ENCODE measurements at places on chromosomes 4 and X. TPM values are rescaled to one million over a fixed set of nuclear protein-coding genes. Genes with fewer than 3 reads are reported as not detected.

- DNase-seq = no peak
Measured at GRCh38 chrX:29196501-29196900, 609.3 kb downstream of the IL1RAPL1 start.

- no peak for DNase-seq
Measured at GRCh38 chr4:62881210-62881609, 1528.0 kb downstream of the TECRL start.

GRCh38 chrX:13487731-13488505, 81.5 kb upstream of the EGFL6 start:
- peak; percentile 88 for DNase-seq

DNA sequence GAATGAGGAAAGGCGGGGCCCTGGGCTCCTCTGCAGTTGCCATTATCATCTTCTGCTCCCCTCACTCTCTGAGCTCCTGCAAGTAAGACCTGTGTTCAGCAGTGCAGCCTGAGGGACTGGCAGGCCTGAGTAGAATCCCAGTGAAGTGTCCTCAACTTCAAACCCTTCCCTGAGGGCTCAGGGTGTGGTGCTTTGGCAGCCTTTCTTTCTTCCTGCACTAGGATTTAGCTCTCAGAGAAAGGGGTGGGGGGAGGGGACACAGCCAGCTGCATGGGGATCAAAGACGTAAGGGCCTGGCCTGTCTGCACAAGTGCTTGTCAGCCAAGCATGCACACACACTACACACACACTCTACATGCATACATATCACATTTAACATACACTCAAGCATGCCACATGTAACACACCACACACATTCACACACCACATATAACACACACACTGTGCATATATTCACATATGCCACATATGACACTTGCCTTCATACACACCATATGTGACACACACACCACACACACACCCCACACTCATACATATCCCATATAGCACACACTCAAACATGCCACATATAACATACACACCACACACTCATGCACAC, 223.4 kb upstream of the RPL34 start:
- DNase-seq = no peak

GRCh38 chr4:25837107-25837506, 25.7 kb downstream of the SEL1L3 start:
- DNase-seq = no peak

GRCh38 chr4:43481526-43481925, 589.0 kb downstream of the GRXCR1 start:
- no peak for DNase-seq

GRCh38 chr4:144575181-144575580, 70.8 kb upstream of the HHIP start:
- DNase-seq = peak; percentile 21

- DNase-seq = no peak
Measured at GRCh38 chrX:123728554-123728953, 4.3 kb downstream of the THOC2 start.

DNA sequence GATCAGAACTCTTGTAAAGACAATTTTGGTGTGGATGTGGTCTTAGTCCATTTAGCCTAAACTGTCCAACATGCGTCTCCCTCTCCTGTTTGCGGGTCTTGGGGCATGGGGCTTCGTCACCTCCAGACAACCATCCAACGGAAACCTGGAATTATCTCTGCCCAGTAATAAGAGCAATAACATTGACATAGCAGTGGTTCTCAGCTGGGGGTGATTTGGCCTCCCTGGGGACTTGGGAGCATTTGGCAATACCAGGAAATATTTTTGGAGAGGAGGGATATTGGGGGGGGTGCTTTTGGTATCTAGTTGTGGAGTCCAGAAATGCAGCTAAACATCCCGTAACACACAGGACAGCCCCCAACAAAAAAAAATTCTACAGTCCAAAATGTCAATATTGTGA, 47.2 kb downstream of the SEL1L3 start:
- no peak for DNase-seq

DNA sequence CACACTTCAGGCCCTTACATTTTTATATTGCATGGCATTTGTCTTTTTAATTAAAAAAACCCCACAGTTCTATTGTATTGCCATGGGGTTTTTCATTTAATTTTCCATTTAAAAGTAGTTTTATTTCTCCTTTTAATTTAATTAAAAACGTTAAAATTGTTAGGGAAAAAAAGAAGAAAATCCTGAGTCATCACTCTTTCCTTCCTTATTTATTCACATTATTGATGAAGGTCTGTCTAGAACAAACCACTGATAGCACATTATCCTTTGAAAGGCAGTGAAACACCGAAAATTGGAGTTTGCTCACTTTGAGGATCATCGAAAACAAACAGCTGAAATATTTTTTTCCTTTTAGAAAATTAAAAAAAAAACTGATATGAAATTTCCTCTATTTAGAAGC, 759.7 kb upstream of the MAGEB2 start:
- no peak for DNase-seq

GRCh38 chr4:140116442-140117104, 37.4 kb downstream of the MAML3 start:
- no peak for DNase-seq

GRCh38 chr4:45363931-45364330, 637.6 kb upstream of the GNPDA2 start:
- no peak for DNase-seq

- DNase-seq = no peak
Measured at GRCh38 chrX:44291468-44292092, 51.9 kb downstream of the EFHC2 start.

DNA sequence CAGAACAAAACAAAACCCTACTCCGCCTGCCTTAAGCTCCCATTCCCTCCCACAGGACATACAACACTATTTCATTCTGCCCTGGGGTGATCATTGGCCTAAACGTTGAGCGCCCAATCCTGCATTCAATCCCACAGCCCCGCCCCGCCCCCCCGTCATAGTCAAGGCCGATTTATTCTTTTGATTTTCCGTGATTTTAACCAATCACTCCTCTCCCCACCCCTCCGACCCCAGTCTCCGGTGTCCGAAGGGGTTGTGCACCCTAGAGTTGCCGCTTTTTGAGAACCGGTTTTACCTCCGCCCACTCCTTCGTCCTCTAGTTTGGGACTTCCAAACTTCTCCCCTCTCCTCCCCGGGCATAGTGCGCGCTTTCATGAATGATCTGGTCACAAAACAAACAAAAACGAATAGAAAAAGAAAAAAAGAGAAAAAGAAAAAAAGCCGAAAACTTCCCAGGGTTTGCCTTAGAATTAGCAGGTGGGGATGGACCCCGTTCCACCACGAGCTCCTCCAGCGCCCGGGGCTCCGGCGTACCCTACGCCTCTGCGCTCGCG, 446 bp upstream of the UBE2A start:
- DNase-seq = peak; percentile 24

DNA sequence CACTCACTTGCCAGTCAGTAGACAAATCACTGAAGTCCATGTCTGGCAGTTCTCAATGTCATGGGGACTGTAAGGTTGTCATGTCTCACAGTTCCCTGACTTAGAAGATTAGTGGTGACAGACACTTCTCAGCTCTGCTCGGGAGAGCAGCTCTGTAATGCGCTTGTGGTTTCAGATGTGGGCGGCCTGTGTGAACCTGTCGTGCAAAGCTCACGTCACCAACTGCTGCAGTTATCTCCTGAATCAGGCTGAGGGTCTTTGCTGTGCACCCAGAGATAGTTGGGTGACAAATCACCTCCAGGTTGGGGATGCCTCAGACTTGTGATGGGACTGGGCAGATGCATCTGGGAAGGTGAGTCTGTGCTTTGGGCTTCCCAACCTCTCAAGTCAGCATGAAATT, at the start of gene IL9R:
TSS of gene IL9R (plus strand) at position 261 of the 400 bp plus-strand sequence. CDS start at position 325, 64 bp downstream.
- DNase-seq = no peak

DNA sequence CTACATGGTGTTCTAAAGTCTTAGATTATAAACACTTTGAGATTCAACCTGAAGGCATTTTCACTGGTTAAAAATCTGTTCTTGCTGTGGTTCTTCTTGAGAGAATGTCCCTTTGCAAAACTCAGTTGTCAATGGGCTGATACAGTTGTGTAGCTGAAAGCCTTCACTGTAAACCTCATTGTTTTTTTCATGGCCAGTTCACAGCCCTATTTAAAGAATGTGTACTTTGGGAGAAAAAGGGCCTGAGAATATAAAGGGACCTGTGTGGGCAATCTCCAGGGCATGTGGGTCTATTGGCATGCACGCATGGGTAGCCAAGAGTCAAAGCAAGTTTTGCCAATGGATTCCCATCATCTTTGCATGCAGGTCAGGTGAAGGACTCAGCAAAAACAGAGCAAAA, 7.8 kb upstream of the MAP7D3 start:
- no peak for DNase-seq

- no peak for DNase-seq
Measured at GRCh38 chr4:18749391-18749790, 727.8 kb upstream of the LCORL start.

DNA sequence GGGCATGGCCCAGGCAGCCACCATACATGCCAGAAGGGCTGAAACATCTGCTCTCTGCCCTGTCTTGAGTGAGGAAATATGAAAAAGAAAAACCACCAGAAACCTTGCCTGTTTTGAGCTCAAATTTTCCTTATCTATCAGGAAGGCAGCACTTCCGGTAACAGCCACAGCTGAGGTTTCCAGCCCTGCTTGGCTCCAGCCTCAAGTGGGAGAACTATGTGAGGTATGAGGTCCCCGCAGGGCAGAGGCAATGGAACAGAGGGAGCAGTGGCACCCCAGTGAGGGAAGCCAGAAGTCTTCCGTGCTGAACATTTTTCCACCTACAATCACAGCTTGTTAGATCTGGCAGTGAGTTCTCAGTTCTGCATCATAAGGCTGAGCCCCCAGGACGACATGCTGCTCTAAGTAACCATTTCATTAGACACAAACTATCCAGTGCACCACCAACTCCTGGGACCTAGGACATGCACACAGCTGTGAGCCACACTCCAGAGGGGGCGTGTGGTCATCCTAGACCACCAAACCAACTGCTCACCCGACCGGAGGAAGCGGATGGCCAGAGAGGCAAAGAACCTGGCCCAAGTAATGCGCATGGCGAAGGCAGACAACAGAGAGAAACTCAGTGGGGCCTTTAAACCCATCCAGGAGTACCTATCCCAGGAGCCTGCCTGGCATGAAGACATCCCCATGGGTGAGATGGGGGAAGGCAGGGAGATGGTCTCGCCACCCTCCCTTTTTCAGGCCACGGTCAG, 22.6 kb downstream of the WDR1 start:
- DNase-seq = no peak

GRCh38 chr4:7790999-7791398, 148.7 kb downstream of the AFAP1 start:
- DNase-seq = no peak

- DNase-seq = no peak
Measured at GRCh38 chr4:53371843-53372521, 5.5 kb upstream of the FIP1L1 start.

DNA sequence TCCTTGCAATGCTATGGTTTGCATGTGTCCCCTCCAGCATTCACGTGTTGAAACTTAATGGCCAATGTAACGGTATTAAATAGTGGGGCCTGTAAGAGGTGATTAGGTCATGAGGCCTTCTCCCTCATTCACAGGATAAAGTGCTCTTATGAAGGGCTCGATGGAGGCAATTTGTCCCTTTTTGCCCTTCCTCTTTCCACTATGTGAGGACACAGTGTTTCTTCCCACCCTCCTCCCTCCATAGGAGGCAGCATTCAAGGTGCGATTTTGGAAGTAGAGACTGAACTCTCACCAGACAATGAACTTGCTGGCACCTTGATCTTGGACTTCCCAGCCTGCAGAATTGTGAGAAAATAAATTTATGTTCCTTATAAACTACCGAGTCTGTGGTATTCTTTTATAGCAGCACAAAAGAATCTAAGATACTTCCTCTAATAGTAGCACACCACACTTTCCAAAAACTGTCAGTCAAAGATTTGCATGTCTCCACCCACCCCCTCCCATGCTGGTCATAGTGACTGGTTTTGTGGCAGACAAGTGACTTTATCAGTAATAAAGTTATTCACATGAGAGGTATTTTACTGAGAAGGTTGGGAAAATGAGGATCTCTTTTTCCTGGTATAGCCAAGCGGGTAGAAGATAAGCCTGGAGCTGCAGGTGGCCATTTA, 113.5 kb upstream of the TTC29 start:
- DNase-seq = no peak

- DNase-seq = no peak
Measured at GRCh38 chr4:20126906-20127305, 124.8 kb upstream of the SLIT2 start.

DNA sequence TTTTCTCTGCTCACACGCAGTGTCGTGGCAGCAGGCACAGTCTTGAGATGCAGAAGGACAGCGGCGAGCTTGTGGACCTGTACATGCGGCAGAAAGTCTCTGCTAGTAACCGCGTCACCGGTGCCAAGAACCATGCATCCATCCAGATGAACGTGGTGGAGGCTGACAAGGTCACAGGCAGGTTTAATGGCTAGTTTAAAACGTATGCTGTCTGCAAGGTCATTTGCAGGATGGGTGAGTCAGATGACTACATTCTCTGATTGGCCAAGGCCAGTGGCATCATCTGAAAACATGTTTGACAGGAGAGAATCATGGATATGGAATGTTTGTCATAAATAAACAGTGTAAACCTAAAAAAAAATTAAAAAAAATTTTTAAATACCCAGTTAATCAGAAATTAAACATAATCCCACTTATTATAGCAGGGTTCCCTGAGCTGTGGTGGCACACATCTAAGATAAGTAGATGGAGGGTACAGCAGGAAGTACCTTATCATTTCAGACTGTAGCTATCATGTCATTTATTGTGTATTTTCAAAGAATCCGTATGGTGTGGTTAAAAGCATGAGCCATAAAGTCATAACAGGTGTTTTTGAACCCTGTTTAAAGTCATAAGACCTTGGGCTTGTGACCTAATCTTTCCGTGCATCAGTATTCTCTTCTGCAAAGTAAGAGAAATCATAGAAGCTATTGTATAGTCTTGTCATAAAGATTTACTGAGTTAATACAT, 7.5 kb upstream of the BMP2K start:
- no peak for DNase-seq

GRCh38 chr4:185886832-185887524, 75.0 kb upstream of the SORBS2 start:
- DNase-seq = no peak

- DNase-seq = no peak
Measured at GRCh38 chr4:8030121-8030781, 90.6 kb upstream of the AFAP1 start.

- no peak for DNase-seq
Measured at GRCh38 chr4:4521136-4521535, 20.7 kb downstream of the STX18 start.

DNA sequence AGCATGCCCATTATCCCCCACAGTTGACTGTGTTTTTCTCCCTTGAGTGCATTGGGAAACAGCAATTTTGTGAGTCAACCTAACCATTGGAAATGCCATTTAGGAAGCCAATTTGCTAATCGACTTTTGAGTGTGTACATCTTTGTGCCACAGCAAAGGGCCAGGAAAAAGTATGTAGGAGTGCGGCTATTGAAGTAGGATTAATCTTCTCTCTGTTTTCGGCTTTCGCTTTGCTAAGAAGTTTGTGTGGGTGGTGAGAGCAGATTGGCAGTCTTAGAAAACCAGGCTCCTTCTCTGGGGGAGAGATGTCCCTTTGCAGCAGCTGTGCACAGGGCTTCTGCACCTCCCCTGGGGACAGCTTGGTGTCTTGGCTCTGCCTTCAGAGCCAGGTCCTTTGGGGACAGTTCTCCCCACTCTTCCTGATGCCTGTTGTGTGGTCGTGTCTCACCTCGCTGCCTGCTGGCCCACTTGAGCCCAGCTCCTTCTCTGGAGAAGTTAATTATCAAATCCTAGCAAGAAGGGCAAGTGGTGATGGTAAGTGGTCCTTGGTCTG, 74.5 kb downstream of the GEMIN8 start:
- DNase-seq = peak; percentile 60

Gene GUCY1B1
- total RNA-seq = not detected

Gene FAM184B
- 0.15 TPM for total RNA-seq

Gene SAGE1
- not detected for total RNA-seq

Gene PDGFRA
- total RNA-seq = 0.66 TPM

Gene QDPR
- 14.7 TPM for total RNA-seq

Gene GAB3
- total RNA-seq = 0.09 TPM

Gene UGT2B11
- total RNA-seq = not detected

Gene OCRL
- 25.4 TPM for total RNA-seq
